ENCODE measurements at places on chromosomes 11 and 22. TPM values are rescaled to one million over a fixed set of nuclear protein-coding genes. Genes with fewer than 3 reads are reported as not detected.
A peak's percentile ranks its signal among the peaks of the same experiment; 100 is the strongest.

GRCh38 chr11:116107229-116107628, 603.0 kb upstream of the CADM1 start:
- no peak for DNase-seq

The MYO7A gene
- 0.26 TPM for total RNA-seq

GRCh38 chr11:62201376-62201775, 7.1 kb upstream of the SCGB2A1 start:
- no peak for DNase-seq

The SEC14L2 gene
- total RNA-seq, result 4.9 TPM

GRCh38 chr11:26905368-26905767, 88.5 kb upstream of the FIBIN start:
- peak; percentile 51 for DNase-seq

GRCh38 chr22:46737105-46737975, 712 bp downstream of the CERK start:
- DNase-seq, result peak; percentile 38

DNA sequence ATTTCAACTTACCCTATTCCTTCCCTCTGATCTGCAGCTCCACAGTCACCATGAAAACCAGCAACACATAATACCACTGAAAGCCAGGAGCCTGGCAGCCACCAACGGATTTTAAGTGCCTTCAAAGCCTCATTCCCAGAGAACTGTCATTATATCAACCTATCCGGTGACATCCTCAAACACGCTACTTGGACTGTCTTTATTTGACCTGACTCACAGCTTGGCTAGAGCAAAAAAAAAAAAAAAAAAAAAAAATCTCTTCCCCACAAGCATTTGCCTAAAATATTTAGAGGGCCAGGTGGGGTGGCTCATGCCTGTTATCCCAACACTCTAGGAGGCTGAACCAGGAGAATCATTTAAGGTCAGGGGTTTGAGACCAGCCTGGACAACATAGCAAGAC, 32.4 kb upstream of the ARHGAP32 start:
- DNase-seq, result peak; percentile 16

DNA sequence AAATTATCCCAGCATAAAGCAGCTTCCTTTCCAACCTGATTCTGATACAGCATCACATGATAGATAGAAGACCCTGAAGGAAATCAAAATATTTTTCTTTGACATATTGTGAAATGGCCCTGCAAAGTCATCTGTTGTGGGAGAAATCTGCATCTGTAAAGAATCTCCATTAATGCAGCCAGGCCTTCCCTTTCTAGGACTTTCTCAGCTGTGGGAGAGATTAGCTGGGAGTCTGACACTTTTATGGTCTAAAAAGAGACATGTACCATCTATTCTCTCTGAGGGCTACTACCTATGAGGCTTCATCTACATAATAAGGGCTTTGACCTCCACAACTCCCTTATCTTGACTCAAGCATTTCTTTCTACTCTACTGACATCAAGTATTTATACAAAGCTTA, 238.1 kb downstream of the SWAP70 start:
- no peak for DNase-seq

The BACE1 gene
- total RNA-seq, result 17.7 TPM

The GRAMD1B gene
- total RNA-seq, result 0.26 TPM

- no peak for DNase-seq
Observed at GRCh38 chr22:36212901-36213300, 11.3 kb upstream of the APOL4 start.

- DNase-seq, result no peak
Observed at GRCh38 chr11:126121296-126121695, 58.6 kb upstream of the CDON start.

Data from fibroblast of lung (primary cell).